ENCODE measurements at places on chromosomes 7 and 10.

- DNase-seq = no peak
Measured at GRCh38 chr10:60937022-60937421, 7.0 kb downstream of the RHOBTB1 start.

GRCh38 chr7:5827755-5828154, 46.3 kb upstream of the RNF216 start:
- no peak for DNase-seq

DNA sequence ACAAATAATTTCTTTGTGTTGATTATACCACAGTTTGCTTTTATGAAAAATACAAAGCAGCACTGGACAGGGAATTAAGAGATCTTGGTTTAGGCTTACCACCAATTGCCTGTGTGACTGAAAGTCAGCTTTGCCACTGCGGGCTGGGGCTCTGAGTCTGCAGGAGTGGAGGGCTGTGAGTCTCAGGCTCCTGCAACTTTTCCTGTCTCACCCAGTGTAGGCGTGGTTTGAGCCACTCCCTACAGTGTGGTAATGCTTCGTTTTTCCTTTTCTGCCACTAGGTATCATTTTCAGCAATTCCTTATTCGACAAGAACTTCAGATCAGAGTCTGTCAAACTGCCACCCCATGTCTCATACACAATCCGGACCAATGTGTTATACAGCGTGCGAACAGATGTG, 180.6 kb downstream of the ABCA13 start:
- no peak for DNase-seq

- no peak for DNase-seq
Measured at GRCh38 chr7:112743811-112744210, 46.4 kb downstream of the TMEM168 start.

- DNase-seq = no peak
Measured at GRCh38 chr7:86149024-86149665, 494.6 kb upstream of the GRM3 start.

GRCh38 chr7:101941481-101942383, 124.3 kb downstream of the CUX1 start:
- DNase-seq = peak; percentile 55

- DNase-seq = no peak
Measured at GRCh38 chr10:2019803-2020202, 282.5 kb upstream of the ADARB2 start.

DNA sequence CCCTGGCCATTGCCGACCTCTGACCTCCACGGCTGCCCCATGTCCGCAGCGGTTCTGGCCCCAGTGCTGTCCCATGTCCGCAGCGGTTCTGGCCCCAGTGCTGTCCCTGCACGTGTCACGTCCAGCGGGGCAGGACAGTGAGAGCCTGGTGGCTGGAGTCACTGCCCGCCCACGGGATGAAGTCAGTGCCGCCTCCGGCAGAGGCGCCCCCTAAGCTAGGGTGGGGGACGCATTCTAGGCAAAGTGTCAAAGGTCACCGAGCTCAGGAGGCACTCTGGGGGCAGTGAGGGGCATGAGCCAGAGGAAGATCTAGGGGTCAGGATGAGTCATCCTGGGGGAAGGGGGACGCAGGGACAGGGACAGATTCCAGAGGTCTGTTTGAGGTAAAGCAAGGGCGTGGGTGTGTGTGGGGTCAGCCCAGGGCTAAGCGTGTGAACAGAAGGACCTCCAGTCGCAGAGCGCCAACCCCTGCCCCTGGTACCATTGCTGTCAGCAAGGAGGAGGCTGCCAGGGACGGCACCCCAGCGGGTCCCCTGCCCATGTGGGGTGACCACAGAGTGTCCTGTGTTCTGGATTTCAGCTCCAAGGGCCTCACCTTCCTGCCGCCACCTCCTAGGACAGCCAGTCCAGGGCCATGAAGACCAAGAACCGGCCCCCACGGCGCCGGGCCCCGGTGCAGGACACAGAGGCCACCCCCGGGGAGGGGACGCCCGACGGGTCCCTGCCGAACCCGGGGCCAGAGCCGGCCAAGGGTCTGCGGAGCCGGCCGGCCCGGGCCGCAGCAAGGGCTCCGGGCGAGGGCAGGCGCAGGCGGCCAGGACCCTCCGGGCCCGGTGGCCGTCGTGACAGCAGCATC, 665 bp downstream of the BHLHA15 start:
- DNase-seq = no peak

DNA sequence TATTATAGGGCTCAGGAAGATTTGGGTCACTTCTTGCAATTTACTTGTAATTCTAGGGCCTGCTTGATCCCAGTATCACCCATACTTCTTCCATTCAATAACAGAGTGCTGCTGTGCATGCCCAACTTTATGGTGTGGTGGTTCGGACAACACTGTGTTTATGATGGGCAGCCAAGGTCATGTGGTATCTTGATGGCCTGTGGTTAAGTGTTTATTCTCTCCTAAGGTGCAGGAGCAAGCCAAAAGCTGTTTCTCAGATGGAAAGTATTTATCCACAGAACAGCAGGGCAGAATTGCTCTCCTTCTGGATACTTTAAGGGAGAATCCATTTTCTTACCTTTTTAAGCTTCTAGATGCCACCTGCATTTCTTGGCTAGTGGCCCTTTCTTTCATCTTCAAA, 433.8 kb downstream of the SH2D4B start:
- DNase-seq = no peak
